ENCODE measurements at places on chromosomes 1 and 21.

DNA sequence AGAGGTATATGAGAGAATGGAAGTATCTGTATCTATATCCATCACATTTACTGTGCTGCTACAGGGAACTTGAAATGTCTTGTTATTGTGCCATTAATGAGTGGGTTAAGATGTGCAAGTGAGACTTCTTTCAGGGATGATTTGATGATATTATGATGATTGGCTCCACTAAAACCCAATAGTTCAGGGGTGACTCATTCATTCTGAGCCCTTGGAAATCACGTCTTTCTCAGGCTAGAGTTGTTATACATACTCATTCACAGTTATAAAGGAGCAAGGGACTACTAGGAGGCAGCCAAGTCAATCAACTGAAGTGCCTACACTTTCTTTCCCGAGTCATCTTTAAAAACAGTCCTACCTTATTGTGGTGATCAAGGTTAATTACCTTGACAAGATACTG lies 1109.8 kb upstream of the B3GALT2 start:
- DNase-seq: no peak

DNA sequence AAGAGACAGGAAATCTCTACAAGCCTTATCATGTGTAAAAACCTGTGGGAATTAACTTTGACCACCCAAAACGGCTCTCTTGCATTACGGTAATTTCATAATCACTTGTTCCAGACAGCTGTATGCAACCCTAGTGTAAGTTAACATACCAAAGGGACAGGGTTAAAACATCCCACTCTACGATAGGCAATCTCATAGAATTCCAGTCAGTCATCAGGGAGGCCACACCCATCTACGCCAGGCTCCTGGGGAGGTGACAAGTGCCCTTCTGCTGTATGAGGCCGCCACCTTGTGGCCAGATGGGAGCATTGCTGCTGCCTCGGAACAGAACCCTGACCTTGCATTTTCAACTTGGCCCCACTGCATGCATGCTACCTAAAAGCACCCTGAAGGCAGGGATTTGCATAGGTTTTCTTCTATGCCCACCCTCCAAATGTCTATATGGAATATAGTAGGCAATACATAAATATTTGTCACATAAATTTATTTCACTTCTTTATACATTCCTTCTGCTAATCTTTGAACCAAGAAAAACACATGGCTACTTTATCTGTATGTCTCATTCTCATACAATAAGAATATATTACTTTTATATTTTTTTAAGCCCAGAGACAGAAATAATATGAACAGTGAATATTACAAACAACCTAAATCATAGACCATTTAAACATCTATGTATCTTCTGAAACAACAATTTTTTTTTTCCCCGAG lies 12.6 kb downstream of the HSF2BP start:
- peak; percentile 41 for DNase-seq

DNA sequence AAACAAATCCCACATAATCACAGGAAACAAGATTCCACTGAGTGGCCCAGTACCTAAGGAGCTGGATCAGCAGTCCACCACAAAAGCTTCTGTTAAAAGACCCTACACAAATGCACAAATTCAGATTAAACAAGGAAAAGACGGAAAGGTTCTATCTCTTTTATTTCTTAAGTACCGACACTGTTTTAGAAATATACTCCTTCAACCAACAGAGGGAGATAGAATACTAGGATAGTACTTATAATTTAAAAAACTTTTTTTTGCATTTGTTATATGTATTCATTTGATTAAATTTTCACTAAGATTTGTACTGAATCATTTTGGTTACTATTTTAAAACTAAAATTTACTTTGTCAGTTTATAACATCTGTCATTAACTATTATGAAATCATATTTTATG lies 12.5 kb downstream of the CDC7 start:
- no peak for DNase-seq

DNA sequence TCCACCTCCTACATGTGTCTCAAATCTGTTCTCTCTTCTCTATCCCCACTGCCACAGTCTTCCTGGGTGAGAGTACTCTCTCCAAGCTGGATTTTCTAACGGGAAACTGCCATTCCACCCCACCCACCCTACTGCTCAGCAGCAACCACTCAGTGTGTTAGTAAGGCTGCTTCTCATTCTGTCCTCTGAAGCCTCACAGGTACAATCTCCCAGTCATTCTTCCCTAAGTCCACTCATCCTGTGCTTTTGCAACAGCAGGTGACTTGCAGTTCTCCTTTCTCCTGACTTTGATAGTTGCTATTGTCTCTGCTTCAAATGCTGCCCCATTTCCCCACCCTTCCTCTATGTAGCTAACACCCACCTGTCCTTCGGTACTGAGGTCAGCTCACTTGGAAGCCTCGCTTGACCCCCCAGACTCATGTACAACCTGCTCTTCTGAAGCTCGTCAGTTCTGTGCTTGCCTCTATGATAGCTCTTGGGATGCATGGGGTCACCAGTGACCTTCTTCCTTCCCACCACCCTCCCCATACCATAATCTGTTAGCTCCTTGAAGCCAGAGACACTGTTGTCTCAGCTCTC lies 188.9 kb downstream of the RRAGC start:
- no peak for DNase-seq

DNA sequence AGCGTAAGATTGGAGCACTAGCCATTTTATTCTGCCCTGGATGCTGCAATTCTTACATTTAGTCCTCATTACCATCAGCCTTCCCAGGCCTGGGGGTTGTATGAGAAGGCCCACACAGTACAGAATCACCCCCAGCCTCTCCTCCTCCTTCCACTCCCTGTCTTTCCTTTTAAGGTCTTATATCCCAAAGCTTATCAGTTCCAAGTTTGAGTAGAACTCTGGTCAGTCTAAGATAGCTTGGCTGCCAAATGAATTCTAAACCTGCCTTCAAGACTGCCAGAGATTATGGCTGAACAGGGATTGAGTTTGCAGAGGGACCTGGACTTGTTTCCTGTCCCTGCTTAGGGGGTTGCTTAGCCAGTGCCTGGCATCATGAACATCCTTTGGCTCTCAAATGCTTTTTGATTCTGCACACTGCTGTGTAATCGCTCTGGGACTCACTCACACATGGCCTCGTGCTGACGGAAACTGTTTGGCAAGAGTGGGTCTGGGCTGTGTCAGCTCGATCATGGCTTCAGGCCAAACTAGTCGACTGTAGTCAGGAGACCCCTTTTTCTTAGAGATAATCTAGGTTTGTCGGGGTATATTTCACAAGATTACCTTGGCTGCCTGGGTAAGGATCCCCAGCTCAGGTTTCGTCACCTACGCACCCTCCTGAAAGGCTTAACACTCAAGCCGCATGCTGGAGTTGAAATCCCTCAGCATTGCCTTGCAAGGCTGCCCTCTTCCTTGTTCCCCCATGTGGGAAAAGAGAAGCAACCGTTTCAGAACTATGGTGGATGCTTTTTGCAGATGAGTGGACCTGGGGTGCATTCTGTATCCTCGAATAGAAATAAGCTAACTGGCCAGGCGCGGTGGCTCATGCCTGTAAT lies 252.6 kb downstream of the NFIA start:
- DNase-seq: no peak

DNA sequence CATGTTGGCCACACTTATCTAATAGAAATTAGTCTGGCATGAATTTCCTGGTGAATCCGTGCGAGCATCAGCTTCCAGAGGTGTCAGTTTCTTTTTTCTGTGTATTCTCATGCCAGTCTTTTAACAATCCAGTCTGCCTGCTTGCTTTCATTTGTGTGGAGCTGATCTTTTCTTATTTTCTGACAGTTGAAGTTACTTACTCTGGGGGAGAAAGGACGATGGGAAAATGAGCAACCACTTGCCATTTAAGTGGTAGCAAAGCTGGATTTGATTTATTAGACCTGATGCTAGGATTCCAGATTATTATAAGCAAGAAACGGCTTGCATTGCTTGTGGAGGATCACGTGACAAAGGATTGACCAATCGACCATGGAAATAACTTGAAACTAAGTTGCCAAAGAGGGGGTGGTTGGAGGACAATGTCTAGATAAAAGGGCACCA lies 24.3 kb upstream of the APP start:
- no peak for DNase-seq

DNA sequence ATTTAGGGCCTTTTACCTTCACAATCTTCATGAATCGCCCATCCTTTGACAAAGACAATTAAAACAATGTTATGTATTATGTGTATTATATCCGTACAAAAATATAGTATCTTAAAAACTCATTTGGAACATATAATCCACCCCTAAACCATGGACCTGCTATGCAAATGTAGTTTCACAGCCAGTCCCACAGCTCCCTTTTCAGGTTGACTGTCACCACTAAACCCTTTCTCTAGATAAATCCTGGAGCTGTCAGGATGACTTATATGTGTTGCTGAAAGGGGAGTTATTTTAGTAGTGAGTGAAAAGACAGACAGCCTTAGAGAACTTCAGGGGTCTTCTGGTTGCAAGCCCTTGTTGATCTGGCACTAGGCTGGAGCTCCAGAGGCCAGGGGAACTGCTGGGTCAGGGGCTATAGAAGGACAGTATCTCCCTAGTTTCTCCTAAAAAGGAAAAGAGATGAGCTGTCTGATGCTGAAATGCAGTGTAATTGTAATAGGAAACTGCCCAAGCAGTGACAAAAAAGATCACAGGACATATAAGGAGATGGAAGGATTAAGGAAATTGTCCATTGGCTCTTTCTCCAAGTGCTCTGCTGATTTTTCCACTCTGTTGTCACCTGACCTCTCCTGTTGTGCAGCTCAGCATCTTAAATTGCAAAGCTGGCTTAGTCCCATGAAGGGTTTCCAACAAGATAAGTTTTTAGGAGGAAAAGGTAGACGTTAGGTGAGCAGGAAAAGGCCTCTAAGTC lies 127.7 kb downstream of the S1PR1 start:
- DNase-seq: no peak

DNA sequence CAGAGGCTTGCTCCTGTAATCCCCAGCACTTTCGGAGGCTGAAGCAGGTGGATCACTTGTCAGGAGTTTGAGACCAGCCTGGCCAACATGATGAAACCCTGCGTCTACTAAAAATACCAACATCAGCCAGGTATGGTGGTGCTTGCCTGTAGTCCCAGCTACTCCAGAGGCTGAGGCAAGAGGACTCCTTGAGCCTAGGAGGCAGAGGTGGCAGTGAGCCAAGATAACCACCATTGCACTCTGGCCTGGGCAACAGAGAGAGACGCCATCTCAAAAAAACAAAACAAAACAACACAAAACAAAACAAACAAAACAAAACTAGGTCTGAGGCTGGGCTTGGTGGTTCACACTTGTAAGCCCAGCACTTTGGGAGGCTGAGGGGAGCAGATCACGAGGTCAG lies 38.7 kb upstream of the RAP1GAP start:
- DNase-seq: no peak

GRCh38 chr21:46005481-46005881 lies 23.9 kb downstream of the COL6A1 start:
- DNase-seq: no peak

All from epithelial cell of proximal tubule (primary cell).